Stimulated activated CD4-positive, alpha-beta T cell treated with anti-CD3 and anti-CD28 coated beads, Interleukin-15, amount 100 ng/mL, for 1 hour (primary cell): ENCODE measurements at places on chromosomes 1 and 21.

- DNase-seq, result no peak
These were observed 424.4 kb upstream of the RUNX1 start for GRCh38 chr21:35473496-35473895.

GRCh38 chr1:228081144-228081543 is 1.4 kb upstream of the ARF1 start:
- no peak for DNase-seq

GRCh38 chr1:157691285-157691920 is 9.2 kb downstream of the FCRL3 start:
- DNase-seq, result no peak

DNA sequence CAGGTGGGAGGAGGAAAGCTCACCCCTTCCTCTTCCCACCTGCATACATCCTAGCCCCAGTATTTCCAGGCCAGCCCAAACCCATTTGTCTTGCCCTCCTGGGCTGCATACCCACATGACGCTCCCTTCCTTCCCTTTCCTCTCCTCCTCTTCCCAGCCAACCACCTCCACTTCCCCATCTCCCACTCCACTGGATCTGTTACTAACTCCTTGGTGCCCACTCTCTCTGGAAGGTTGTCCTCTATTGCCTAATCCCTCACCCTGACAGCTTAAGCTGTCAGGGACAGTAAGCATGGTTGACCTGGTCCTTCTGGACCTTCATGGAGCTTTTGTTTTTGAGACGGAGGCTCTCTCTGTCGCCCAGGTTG is 23.0 kb upstream of the SYNC start:
- no peak for DNase-seq

DNA sequence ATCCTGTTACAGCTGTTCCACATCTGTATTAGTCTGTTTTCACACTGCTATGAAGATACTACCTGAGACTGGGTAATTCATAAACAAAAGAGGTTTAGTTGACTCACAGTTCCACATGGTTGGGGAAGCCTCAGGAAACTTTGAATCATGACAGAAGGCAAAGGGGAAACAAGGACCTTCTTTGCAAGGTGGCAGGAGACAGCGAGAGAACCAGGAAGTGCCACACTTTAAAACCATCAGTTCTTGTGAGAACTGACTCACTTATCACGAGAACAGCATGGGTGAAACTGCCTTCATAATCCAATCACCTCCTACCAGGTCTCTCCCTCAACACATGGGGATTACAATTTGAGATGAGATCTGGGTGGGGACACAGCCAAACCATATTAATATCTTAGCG is 110.3 kb upstream of the TRABD2B start:
- no peak for DNase-seq

DNA sequence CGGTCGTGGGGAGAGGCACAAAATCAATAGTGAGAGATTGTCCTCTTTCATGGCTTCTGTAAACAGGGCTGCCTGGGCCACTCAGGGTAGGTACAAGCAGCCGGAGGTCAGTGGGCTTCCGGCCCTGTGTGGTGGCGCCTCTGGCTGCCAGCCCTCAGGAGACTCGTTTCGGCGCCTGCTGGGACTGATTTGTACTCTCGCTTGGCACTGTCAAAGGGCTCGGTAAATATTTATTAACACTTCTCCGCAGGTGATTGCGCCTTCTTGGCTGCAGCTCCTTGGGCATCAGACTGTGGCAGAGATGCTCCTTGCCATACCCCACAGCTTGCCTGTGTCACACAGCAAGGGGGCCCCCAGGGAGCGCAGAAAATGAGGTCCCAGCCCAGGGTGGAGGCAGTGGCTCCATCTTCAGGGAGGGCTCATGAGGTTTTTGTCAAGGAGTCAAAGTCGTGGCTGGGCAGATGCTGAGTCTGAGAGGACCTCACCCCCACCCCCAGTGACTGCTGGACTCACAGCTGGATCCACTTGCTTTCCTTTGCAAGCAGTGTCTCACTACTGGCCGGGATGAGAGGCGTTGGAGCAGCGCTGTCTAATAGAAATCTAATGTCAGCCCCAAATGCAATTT is 262.5 kb downstream of the GRIK3 start:
- no peak for DNase-seq

DNA sequence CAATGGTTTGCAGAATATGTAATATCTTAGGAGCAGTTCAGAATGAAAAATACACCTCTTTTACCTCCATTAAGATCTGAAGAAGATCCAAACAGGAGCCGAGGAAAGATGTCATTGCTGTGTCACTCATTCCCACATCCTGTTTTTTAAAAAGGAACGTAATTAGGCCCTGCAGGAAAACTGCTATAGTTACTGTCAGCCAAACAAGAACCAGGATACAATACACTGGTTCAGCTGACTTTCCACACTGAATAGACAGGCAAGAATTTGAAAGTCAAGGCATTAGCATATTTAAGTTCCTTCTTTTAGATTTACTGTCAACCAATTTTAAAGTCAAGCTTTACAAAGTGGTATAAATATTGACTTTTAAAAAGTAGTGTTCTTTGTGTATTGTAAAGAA is 63.8 kb downstream of the IARS2 start:
- DNase-seq, result no peak

DNA sequence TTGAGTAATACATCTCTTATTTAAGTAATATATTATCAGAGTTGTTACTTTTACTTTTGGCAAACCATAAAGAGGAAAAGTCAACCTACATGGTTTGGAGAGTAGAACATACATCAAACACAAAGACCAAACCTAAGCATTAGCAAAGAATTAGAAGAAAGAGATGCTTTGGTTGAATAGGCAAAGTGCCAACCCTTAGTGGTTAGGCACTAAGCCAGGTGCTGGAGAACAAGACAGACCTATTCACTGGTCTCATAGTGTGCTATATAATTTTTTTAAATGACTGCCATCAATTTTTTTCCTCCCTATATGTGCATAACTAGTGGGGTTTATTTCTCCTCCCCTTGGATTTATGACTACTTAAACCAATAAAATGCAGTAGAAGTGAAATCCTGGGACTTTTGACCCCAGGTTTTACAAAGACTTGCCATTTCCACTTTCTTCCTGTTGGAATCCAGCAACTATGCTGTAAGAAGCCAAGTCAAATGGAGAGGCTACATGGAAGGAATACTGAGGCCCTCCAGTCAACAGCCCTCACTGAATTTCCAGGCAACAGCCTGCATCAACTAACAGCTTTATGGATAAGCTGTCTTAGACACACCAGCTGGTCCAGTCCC is 69.8 kb upstream of the HAO2 start:
- no peak for DNase-seq
